ENCODE measurements at places on chromosomes 7 and 10.

DNA sequence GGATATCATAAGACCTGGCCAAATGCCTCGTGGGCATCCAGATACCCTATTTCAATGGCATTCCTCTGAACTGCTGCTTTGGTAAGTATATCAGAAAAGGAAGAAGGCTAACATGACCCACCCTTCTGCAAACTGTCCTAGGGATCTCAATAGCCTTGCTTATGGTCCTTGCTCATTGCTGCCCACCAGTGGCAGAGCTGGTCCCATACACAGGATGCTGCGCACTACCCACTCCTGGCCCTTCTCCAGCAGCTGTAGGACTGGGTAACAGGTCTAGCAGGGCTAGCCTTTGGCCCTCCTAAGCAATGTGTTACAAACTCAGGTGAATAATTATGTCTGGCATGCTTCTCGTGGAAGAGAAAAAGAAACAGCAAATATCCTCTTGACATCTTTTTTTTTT lies 72.5 kb downstream of the C10orf90 start:
- peak; percentile 60 for DNase-seq

DNA sequence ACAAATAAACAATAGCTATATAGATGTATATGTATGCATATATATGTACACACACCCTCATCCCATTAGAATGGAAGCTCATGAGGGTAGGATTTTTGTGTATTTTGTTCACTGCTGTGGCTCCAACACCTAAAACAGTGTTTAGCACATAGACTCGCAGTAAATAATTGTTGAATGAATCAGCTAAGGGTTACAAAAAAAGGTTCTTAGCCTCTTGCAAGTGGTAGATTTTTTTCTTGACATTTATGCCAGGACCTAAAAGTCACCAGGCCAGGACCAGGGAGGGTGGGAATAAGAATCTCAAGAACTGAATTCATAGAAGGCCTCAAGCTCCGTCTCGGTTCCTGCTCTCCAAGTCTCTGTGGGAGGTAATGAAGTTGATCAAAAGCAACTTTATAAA lies 82.5 kb upstream of the CAPZA2 start:
- DNase-seq = peak; percentile 65

GRCh38 chr7:114095885-114096284 lies 177.1 kb upstream of the PPP1R3A start:
- no peak for DNase-seq

DNA sequence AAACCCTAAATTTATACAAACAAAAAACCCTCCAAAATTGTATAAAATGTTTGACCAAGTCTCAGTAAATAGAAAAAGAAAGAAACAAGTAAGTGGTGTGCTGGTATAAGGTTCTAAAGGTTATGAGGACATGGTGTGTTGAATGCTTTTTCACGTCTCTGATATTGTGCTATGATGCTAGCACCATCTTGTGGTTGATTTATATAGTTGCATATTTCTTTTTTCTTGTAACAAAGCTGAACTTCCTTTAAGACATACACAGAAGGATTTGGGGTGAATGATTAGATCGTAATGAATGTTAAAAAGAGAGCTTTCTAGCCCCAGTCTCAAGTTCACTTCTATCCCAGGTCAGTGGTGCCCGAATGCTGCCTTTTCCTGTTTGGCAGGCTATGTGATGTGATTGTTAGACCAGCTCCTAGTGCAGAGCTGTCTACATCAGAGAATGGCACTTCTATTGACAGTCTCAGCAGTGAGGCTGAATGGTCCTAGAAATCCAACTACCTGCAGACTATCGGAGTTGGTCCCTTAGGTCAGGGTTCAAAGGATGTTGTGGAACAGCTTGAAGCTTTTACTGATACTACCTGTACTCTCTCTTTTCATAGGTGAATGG lies 25.0 kb downstream of the VTI1A start:
- DNase-seq = peak; percentile 58

DNA sequence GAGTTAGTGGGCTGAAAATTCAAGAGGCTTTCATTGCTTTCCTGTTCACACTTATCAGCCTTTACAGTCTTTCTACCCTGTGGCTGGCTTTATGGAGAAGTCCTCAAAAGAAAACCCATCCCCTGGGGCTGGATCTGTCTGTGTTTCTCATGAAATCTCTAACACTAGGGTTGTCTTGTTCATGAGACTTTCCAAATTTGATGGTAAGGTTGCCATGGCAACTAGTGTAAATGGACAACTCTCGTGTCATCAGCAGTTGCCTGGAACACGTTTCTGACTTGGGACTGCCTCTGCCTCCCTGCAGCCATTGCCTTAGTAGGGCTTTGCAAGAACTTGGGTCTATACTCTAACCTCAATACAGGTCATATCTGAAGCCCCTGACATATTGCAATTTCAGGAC lies 35.8 kb upstream of the PLPP4 start:
- DNase-seq = no peak

GRCh38 chr10:131436458-131436857 lies 124.9 kb upstream of the TCERG1L start:
- DNase-seq = no peak
